HTR-8/SVneo (cell line): ENCODE measurements at places on chromosomes 2 and 18.

DNA sequence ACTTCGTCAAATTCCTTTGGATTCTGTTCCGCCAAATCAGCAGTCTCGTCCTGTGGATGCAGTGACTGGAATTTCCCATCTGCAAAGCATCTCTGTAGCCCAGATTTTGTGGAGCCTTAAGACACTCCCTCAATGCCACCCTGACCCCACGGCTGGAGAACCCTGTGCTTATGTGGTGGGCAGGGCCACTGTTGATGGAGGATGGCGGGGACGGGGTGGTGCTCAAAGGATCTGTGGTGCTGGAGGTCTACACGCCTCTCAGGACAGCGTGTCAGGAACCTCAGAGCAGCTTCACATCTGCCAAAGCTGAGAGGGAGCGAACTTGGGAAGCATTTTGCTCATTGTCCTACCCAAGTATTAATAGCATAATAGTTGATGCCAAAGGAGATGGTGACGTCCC is 200.1 kb downstream of the MGAT5 start:
- no peak for DNase-seq

- DNase-seq, result no peak
Observed at GRCh38 chr2:195863121-195863520, 205.5 kb downstream of the DNAH7 start.

GRCh38 chr2:239819974-239820555 is 205.1 kb downstream of the NDUFA10 start:
- no peak for DNase-seq

- DNase-seq, result no peak
Observed at GRCh38 chr18:58900015-58900649, 35.5 kb downstream of the ZNF532 start.

GRCh38 chr18:47815486-47816270 is 114.8 kb downstream of the SMAD2 start:
- DNase-seq, result no peak

DNA sequence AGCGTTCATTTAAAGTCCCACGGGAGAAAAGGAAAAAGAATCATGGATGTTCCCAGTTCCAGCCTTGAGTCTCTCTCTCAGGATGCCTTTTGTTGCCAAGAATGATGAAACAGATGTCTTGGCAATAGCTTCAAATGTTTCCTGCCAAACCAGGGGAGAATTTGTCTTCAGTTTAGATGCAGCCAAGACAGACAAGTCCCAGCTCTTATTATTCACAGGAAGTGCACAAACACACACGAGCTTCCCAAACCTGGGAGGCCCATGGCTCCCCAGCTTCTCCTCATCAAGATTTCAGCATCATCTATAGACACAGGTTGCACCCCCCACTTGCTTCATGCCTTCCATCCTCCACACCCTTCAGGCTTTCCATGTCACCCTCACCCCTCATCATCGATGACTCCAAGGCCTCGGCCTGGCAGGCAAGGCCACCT is 45.9 kb downstream of the HS1BP3 start:
- no peak for DNase-seq

GRCh38 chr2:59080451-59081181 is 839.5 kb upstream of the FANCL start:
- no peak for DNase-seq

GRCh38 chr2:101204400-101205115 is 48.1 kb upstream of the CNOT11 start:
- peak; percentile 24 for DNase-seq

GRCh38 chr2:144143294-144144151 is 376.4 kb downstream of the ZEB2 start:
- no peak for DNase-seq

- no peak for DNase-seq
Observed at GRCh38 chr2:10469301-10469700, 21.2 kb upstream of the ODC1 start.

DNA sequence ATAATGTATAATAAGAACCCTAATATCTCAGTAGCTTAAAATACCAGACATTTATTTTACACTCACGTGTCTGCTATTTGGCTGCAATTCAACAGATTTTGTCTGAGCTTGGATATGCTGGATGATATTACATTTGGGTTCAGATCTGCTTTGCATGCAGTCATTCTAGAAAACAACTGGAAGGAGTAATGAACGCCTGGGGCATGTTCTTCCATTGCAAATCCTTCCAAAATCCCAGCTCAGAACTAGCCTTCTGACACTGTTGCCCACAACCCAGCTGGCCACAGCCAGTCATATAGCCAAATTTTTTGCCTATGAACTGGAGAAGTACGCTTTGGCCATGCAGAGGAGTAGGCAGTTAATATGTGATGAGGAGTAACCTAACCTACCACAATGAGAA is 597.8 kb upstream of the VRK2 start:
- DNase-seq, result no peak

GRCh38 chr2:98468621-98469236 is 24.1 kb downstream of the INPP4A start:
- DNase-seq, result no peak

DNA sequence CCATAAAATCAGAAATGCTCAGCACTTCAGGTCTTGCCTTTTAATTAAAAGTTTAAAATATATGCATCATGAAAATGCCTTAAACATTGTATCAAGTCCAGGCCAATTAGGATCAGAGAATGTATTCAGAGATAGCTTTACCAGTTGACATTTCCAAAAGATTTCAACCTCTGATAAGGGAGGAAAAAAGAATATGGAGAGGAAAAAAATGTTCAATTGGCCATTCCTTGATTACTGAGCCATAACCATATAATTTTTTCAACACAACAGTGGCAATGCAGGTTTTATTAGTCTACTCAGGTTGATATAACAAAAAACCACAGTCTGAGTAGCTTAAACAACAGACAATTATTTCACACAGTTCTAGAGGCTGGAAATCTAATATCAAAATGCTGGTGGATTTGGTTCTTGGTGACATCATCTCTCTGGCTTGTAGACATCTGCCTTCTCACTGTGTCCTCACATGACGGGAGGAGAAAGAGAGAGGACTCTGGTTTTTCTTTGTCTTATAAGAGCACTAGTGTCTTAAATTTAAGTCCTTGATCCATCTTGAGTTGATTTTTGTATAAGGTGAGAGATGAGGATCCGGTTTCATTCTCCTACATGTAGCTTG is 111.9 kb downstream of the IRS1 start:
- DNase-seq, result no peak

GRCh38 chr18:74284980-74285355 is 6.8 kb downstream of the CYB5A start:
- DNase-seq, result no peak

DNA sequence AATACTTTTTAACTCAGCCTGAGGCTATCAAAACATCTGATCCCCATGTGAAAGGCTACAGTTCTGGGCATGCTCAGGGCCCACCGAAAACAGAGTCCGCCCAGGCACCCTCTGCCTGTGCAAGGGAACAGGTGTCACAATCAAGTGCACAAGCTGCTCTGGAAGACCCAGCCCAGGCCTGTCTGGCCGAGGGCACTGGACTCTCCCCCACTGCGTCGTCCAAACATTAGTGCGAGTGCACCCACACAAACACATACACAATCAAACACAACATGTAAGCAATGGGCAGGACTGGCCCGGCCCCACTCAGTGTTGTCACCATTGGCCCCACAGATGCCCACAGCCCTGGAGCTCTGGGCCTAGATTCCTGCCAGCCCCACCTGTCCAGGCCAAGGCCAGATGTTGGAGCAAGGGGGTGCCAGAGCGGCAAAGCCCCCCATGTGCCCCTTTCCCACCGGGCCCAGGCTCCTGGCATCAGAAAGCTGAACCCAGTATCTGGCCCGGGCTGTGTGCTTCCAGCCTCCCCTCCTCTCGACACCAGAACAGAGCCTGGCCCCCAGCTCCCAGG is 617 bp upstream of the ALPG start:
- no peak for DNase-seq

GRCh38 chr18:48910972-48911545 is 39.7 kb downstream of the SMAD7 start:
- no peak for DNase-seq

DNA sequence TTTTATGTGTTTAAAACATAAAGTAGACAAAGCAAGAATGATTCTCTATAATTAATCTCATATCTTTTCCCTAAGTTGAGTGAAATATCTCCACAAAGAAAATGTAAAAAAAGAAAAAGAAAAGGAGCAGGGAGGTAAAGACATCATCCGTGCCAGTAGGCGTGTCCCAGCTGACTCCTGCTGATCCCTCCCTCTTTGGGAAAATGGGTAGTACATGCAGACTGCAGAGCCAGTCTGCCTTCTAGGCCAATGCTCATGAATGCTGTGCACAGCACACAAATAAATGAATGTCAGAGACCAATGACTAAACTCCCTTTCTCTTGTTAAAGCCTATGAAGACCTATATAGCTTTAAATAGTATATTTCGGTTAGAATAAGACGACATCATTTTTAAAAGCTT is 64.7 kb downstream of the RAPH1 start:
- no peak for DNase-seq

DNA sequence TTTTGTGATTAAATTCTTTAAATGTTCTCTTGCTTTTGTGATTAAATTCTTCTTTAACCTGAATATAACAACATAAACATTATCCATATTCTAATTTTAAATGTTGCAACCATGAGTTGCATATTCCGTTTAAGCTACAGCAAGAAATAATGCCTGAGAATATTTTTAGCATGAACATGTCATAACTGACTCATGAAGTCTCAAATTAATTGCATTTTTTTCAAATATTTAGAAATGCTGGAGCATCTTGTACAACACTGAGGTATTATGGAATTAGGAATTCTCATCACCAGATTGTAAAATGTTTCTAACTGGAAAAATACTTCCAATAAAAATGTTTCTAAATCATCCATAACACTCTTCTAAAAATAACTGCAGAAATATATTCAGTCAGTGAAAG is 14.7 kb downstream of the ROCK2 start:
- no peak for DNase-seq
